ENCODE measurements at places on chromosomes 13 and 19. TPM values are rescaled to one million over a fixed set of nuclear protein-coding genes. Genes with fewer than 3 reads are reported as not detected.

The PRKCG gene
- 1.4 TPM for total RNA-seq

DNA sequence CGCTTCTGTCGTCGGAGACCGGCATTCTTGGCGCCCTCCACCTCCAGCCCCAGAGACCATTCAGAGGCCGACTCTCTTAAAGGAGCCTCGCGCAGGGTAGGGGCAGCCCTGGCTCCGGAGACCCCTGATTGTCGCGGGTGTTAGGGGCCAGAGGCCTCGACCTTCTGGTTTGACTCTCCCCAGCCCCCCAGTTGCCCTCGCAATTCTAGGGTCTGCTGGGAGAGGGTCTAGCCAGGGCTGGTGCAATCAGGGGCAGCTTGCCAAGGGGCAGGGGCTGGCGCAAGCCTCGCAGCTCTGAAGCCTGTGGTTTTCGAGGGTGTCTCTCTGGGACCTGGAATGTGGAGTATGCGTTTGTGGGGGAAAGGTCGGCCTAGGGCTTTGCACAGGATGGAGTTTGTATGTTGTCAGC, 1.6 kb upstream of the SLC7A10 start:
- DNase-seq = no peak

DNA sequence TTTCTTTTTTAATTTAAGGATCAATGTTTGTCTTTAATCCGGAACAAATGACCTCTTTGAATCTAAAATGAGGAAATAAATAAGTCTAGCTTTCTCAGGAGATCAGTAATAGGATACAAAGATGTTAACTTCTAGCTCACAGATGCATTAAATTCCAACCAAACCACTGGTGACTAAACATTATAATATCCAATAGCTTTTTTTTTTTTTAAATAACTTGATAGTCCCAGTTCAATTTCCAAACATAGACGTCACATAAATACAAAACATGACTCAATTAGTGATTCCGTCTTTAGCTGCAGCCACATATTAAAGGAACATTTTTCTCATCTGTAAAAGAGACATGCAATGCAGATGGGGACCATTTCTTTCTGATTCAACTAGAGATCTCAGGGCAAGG, 390.5 kb upstream of the PCDH9 start:
- no peak for DNase-seq

DNA sequence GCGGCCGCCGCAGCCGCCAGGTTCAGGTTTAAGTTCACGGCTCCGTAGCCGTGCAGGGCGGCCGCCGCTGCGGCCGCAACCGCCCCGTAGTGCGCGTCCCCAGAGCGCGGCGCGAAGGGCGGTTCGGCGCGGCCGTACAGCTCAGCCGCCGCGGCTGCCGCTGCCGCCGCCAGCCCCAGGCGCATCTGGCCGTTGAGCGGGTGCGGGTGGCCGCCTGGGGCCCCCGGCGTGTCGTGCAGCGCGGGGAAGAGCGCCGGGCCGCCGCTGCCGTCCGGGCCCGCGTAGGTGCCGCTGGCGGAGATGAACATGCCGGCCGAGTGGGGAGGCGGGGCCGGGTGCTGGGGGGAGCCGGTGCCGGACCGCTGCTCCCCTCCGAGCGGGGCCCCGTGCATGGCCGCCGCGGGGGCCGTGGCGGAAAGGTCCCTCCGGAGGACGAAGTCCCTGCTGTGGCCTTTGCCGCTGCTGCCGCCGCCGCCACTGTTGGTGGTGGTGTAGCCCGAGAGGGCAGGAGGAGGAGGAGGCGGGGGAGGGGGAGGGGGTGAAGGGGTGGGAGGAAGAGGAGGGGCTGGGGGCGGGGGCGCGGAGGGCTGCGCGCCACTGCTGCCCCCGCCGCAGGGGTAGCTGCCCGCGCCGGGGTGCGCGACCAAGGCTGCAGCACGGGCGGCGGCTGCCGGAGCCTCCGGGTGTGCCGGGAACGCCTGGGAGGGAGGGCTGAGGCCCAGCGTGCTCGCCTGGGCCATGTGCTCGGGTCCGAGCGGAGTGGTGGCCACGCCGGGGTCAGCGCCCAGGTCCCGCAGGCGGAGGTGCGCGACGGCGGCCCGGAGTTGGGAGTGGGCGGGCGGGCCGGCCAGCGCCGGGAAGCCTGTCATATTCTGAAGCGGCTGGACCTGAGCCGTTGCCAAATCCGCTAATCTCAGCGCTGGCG, 654 bp downstream of the ZIC5 start:
- no peak for DNase-seq

- DNase-seq = no peak
These were observed 754.9 kb downstream of the OLFM4 start for GRCh38 chr13:53783471-53783870.
